Glutamatergic neuron (in vitro differentiated cells): ENCODE measurements at places on chromosomes 12 and 14. TPM values are rescaled to one million over a fixed set of nuclear protein-coding genes. Genes with fewer than 3 reads are reported as not detected.

The CMKLR1 gene
- total RNA-seq, result not detected

The SIX6 gene
- total RNA-seq, result not detected

The PMCH gene
- total RNA-seq, result not detected

The RD3L gene
- total RNA-seq, result not detected

The RNASE1 gene
- total RNA-seq, result not detected

The AKAP6 gene
- 600 TPM for total RNA-seq

The PKP2 gene
- total RNA-seq, result 2.5 TPM

The TAS2R7 gene
- total RNA-seq, result 0.39 TPM

The ANO2 gene
- total RNA-seq, result not detected

The SFSWAP gene
- total RNA-seq, result 81.2 TPM

The NTN4 gene
- total RNA-seq, result 0.59 TPM

The AMN1 gene
- 12.6 TPM for total RNA-seq

The SALL2 gene
- 62.9 TPM for total RNA-seq

The CLEC7A gene
- total RNA-seq, result not detected

The ESRRB gene
- 1.7 TPM for total RNA-seq

The PLEKHG7 gene
- not detected for total RNA-seq

The NEUROD4 gene
- total RNA-seq, result 206 TPM

The ARPC3 gene
- total RNA-seq, result 190 TPM

The KLRC2 gene
- total RNA-seq, result not detected
